Stimulated activated CD4-positive, alpha-beta T cell treated with anti-CD3 and anti-CD28 coated beads, Interleukin-15, amount 100 ng/mL, for 48 hours (primary cell): ENCODE measurements at places on chromosomes 5 and 9.

DNA sequence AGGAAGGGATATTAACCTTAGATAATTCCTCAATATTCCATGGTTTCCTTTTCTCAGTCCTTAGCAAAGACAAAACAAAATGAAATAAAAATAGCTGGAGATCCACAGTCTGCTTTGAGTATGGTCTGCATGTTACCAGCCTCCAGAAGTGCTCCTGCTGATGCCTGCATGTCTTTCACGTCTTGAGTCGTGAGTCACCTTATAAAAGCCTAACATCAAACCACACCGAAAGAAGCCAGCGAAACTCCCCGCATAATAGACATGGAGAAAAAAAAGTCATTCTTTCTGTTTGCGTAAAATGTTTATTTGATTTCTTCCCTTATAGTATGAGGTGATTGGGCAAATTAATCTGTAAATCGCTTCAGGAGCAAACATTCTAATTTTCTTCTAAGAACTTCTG, 380.5 kb downstream of the SLCO4C1 start:
- DNase-seq: no peak

- DNase-seq: no peak
Measured at GRCh38 chr9:12166518-12166917, 526.7 kb upstream of the TYRP1 start.

- DNase-seq: no peak
Measured at GRCh38 chr5:101047181-101047580, 144.1 kb upstream of the ST8SIA4 start.

DNA sequence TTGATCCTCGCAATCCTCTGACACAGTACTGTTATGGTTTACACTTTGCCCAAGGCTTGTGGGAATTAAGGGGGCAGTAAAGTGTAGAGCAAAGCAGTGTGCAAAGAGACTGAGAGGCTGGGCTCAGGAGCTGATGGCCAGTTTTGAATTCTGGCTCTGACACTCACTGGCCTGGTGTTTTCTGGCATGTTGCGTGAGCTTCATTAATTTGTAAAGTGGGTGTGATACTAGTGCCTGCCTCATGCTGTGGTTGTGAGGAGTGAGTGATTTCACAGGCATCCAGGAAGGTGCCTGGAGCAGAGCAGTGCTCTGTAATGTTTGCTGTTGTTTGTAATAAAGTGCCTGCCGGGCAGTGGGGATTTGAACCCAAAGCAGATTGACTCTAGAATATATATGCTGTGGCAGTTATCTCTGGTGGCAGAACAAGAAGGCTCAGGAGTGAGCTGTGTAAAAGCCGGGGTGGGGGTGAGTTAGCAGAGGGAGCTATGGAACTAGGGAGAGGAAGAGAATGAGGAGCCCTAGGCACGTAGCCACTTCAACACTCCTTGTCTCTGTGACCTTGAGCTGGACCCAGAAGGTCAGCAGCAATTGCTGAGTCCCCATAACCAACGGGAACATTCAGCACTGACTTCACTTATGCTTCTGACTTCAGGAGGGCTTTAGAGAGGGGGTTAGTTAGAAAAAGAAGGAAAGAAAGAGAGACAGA, 108.5 kb downstream of the DOCK2 start:
- no peak for DNase-seq

DNA sequence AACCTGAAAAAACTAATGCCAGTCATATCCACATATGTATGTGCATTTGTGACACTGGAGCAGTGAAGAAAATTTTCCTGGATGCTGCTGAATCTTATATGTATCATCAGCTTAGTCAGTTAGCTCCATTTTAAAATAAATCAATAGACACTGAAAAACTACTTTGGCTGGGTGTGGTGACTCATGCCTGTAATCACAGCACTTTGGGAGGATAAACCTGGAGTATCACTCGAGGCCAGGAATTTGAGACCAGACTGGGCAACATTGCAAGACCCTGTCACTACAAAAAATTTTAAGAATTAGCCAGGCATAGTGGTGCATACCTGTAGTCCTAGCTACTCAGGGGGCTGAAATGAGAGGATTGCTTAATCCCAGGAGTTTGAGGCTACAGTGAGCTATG, 511.0 kb upstream of the TLE4 start:
- DNase-seq: no peak
